Stimulated activated memory B cell treated with anti-CD40 and anti-IgM and Interleukin-4, amounts not matched to agents 10 μg/mL and 1 μg/mL and 100 μg/mL, for 72 hours (primary cell): ENCODE measurements at places on chromosomes 2 and 18.

DNA sequence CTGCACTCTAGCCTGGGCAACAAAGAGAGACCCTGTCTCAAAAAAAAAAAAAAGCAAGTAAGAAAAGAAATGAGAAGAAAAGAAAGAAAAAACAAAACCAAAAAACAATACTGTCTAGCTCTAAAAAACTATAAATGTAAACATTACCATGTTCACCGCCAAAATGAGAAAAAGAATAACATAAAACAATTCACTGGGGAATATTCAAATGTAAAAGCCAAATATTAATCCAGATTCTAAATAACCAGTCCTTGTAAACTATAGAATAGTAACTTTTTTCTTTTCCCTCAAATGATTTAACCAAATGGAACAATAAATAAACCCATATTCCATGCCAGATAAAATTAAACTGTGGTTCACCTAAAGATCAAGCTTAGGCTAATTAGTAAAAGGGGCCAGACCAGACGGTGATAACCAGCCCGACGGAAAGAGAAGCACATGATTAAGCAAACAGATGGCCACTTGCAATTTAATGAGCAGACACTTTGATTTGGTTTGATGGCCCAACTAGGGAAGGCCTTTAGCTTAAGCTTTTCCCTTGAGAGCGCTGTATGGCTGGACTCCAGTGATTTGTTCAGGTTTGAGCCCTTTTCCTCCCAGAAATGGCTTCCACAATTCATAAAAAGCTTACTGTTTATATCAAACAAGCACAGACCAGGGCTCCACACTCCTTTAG is 39.4 kb upstream of the ZNF397 start:
- no peak for ATAC-seq

DNA sequence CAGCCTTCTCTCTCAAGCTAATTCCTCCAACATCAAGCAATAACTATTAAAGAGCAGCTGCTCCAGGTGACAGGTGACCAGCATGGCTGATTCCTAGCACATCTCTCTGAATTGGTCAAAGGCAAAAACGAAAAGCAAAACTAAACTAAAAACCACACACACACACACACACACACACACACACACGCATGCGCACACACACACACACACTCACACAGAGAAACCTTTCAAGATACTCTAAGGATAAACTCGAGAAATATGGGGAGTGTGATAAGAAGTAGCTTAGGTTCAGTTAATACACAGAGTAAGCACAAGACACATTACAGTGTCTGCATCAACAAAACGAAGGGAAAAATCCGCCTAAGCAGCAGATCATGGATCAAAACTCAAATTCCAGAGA is 74.5 kb upstream of the FZD7 start:
- no peak for ATAC-seq

DNA sequence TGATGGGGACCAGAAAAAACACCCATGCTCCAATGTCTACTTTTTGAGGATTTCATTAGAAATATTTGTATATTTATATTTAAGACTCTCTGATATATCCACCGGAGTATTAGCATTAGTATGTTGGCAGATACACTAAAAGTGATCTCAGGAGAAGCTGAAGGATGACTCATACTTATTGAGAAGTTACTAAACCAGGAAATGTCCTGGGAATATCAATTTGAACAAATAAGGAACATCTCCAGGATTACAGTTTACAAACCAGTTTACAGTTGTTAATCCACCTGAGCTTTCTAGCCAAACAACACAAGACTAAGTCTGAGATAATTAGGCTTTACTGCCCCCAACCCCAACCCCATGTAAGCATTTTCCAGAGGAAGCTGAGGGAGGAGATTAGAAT is 16.1 kb upstream of the DPP4 start:
- ATAC-seq, result no peak

DNA sequence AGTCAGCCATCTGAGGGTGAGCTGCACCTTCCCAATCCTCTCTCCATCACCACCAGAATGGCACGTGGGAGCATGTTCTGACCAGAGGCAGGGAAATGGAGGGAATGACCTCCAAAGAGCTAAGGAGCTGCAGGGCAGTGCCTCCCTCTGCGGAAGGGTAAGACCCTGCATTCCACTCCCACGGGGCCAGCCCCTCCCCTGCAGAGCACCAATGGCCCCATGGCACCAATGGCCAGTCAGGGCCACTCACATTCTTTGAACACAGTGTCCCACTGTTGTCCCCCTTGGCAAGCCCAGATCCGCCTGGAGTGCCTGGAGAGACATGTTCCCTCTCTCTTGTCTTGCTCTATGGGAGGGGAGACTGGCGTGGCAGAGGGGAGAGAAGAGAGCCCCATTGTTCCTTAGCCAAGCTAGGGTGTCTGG is 164.4 kb downstream of the TNS1 start:
- ATAC-seq, result no peak

- ATAC-seq, result no peak
Observed at GRCh38 chr2:182355815-182356214, 71.0 kb downstream of the PDE1A start.

- ATAC-seq, result no peak
Observed at GRCh38 chr18:13556502-13556901, 169.9 kb downstream of the FAM210A start.

- no peak for ATAC-seq
Observed at GRCh38 chr2:189937691-189938090, 124.8 kb downstream of the MSTN start.

GRCh38 chr2:17388798-17389197 is 129.4 kb downstream of the RAD51AP2 start:
- ATAC-seq, result no peak

- no peak for ATAC-seq
Observed at GRCh38 chr18:29383311-29384273, 1206.7 kb upstream of the CDH2 start.

DNA sequence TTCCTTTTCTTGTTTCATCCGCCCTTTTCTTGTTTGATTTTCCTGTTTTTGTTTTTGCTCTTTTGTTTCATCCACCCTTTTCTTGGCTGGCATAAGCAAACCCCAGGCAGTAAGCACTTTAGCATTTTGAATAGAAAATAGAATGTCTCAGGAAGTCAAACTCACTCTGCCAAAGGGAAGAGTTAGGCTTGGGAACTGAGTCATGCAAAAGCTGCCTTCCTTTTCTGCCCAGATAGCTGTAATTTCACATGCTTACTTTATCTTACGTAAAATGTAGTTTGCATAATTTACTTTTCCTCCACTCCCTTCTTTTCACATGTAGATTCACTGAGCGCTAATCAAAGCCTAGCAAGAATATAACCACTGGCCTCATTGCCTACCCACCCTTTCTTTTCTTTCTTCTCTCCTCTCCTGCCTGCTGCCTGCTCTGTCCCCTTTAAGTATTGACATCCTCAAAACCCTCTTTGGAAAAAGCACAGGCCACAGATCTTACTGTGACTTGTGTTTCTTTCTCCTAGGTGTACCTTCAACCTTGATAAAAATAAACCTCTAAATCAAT is 48.4 kb downstream of the CNGA3 start:
- ATAC-seq, result no peak

DNA sequence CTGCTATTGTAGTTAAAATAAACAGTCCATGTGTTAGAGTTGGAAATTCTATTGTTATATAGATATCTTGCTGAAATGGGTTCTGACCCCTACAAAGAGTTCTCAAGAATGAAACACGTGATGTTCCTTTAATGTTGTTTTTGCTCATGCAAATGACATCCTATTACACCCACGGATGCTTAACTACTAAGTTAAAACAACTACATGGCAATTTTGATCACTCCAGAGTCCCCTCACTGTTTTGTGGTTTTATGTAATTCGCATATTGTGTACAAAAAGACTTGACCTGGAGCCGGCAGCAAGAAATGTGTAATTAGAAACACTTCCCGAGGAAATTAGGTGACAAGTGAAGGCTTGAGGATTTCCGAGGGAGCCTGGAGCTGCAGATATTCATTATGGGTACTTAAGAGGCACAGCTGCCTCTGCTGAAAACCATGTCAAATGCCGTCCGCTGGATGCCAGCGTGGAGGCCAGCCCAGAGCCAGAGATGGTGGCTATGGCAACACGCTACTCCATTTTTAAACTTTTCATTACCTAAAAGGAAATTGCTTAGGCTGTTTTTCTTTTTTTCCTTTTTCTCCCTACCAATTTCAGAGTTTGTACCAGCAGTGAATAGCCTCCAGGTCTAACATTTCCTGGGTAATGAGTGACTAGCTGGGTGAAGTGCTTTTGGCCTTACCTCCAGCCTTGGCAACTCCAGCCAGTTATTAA is 21.0 kb upstream of the CABLES1 start:
- ATAC-seq, result no peak

- no peak for ATAC-seq
Observed at GRCh38 chr18:62788876-62789275, 73.5 kb downstream of the PHLPP1 start.

DNA sequence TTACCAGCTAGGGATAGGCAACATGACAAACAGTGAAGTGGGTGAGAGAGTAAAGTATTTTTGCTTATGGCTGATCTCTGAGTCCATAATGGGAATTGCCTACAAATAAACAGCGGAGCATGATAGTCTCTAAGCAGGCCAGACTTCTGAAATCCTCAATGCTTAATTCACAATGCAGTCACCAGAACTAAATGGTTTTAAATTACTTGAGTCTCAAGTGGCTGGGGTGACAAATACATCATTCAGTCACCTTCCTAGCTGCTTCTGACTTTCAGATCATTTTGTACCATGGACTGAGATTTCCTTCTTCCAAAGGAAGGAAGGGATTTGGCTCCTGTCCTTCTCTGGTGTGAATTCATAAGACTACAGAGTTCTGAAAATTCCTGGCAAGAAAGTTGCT is 82.8 kb upstream of the RMP24 start:
- ATAC-seq, result no peak

DNA sequence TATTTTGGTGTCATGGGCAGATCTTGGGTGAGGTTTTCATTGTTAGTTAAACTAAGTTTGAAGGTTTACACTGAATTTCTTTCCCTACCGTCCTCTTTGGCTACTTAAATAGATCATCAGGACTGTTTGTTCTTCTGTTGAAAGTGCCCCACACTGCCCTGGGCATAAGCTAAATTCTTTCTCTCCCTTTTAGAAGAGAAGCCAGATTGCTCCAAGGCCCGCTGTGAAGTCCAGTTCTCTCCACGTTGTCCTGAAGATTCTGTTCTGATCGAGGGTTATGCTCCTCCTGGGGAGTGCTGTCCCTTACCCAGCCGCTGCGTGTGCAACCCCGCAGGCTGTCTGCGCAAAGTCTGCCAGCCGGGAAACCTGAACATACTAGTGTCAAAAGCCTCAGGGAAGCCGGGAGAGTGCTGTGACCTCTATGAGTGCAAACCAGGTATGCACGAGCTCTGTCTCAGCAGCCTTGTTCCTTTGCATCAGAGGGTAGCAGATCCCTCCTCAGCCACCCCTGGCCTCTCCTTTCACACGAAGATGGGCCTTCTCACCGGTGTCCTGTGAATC is 85.6 kb downstream of the CRIM1 start:
- no peak for ATAC-seq

- ATAC-seq, result no peak
Observed at GRCh38 chr2:200649724-200650123, 63.9 kb downstream of the AOX1 start.

GRCh38 chr2:189798312-189799029 is 14.2 kb downstream of the PMS1 start:
- ATAC-seq, result no peak

DNA sequence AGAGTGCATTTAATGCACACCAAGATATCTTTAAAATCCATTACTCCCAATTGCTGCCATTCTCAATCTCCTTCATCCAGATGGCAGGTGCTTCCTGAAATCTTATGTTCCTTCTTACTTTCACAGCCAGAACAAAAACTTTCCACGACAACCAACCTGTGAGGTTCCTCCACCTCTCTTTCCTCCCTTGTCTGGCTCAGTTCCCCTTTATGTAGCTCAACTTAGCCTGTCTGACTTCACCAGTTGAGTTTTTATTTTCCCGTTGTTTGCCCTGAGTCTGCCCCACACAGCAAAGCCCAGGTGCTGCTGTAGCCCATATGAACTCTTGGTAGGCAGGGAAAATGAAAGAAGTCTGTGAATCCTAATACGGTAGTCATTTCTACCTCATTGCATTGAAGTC is 112.5 kb downstream of the MREG start:
- ATAC-seq, result peak; percentile 74

DNA sequence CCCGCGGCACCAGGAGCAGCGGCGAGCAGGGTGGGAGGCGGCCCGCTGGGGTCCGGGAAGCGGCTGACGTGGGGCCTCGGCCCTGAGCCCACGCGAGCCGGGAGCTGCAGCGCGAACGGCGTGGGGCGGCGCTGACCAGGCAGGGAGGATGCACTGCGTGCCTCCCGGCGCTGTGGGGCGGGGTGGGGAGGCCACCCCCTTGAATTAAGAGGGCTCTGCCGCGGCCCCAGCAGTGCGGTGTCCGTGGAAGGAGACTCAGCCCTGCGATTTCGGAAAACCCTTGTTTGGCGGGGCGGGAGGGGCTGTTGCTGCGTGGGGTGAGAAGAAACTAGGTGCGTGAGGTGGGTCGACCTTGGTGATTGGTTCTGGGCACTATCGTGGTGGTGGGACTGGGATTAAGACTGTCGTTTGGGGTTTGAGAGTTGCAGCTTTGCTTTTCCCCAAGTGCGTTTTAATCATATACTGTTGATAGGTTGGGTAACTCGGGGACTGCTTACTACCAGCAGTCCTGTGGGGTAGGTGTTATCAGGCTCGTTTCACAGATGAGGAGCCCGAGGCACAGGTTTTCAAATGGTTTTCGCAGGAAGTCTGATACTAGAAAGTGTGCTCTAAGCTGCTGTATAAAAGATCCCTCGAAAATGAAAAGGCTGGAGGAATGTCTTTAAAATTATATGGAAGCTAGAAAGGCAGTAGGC is 722 bp downstream of the ACSL3 start:
- peak; percentile 65 for ATAC-seq

DNA sequence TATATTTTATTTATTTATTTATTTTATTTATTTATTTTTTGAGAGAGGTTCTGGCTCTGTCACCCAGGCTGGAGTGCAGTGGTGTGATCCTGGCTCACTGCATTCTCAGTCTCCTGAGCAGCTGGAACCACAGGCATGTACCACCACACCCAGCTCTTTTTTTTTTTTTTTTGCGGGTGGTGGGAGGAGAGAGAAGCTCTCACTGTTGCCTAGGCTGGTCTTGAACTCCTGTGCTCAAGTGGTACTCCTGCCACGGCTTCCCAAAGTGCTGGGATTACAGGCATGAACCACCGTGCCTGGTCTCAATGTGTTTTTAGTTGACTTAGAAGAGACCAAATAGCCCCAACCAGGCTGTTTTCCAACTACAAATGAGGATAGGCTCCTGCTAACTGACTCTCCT is 80.7 kb downstream of the PDCL3 start:
- ATAC-seq, result no peak

GRCh38 chr2:238233625-238234024 is 6.2 kb downstream of the HES6 start:
- no peak for ATAC-seq

GRCh38 chr18:63451799-63452660 is 24.7 kb upstream of the SERPINB5 start:
- no peak for ATAC-seq

DNA sequence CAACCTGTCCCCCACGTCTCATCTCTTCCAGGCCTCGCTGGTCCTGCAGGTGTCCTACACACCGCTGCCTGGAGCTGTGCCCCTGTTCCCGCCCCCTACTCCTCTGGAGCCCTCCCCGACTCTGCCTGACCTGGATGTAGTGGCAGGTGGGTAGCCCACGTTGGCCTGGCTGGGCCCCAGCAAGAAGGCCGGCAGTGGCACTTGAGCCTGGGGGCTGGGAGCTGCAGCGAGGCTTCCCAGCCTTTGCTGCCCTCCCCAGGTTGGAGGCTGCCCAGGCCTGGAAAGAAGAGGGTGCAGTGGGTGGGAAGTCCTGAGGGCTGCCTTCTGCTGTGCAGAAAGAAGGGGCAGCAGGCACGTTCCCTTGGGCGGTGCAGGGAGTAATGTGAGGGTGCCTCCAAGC is 58.4 kb downstream of the DYSF start:
- no peak for ATAC-seq

GRCh38 chr2:54609647-54610046 is 113.8 kb upstream of the EML6 start:
- no peak for ATAC-seq

- peak; percentile 87 for ATAC-seq
Observed at GRCh38 chr2:88265352-88266303, 95.5 kb downstream of the THNSL2 start.
